ENCODE measurements at places on chromosomes 16 and 17.

DNA sequence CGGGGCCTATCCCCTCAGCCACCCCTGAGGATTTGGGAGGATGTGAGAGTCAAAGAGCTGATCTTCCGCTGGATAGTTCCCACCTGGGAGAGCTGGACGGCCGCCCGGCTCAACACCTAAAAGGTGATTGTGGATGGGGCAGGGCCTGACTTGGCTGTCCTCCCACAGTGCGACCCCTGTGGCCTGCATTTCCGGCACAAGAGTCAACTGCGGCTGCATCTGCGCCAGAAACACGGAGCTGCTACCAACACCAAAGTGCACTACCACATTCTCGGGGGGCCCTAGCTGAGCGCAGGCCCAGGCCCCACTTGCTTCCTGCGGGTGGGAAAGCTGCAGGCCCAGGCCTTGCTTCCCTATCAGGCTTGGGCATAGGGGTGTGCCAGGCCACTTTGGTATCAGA, 4.5 kb downstream of the BCL6B start:
- DNase-seq = no peak

- DNase-seq = no peak
Measured at GRCh38 chr17:9470171-9470570, 105.4 kb downstream of the STX8 start.

DNA sequence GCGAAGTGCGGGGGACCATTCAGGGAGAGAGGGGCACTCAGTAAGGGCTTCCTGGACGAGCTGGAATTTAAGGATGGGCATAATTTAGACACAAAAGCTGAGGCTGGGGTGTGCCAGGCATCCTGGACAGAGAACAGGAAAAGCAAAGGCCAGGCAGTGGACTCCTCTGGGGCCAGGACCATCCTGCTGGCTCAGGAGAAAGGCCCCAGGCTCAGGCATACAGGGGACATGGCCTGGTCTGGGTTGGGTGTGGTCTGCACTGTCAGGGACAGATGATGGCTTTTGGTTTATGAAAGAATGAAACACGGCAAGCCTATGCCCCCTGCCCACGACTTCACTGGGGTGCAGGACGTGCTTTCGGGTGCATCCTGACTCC, 48.9 kb upstream of the DOC2B start:
- DNase-seq = no peak

GRCh38 chr17:58318065-58318481, 10.5 kb downstream of the TSPOAP1 start:
- DNase-seq = no peak

DNA sequence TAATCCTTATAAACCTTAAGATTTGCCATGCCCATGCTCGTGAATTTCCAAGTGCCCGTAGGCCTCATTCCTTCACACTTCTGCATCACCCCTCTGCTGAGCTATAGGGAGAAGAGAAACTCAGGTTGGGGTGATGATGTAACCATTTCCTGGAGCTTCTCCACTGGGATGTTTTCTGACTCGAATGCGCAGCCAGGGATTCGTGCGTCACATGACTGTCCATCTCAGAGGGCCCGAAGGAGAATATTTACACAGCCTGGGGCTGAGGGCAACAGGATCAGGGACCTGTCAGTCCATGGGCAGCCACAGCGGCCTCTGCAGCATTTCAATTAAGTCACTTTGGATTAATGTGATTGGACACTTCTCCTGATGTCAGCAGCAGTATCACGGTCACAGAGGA, 8.7 kb downstream of the GSG1L2 start:
- no peak for DNase-seq

DNA sequence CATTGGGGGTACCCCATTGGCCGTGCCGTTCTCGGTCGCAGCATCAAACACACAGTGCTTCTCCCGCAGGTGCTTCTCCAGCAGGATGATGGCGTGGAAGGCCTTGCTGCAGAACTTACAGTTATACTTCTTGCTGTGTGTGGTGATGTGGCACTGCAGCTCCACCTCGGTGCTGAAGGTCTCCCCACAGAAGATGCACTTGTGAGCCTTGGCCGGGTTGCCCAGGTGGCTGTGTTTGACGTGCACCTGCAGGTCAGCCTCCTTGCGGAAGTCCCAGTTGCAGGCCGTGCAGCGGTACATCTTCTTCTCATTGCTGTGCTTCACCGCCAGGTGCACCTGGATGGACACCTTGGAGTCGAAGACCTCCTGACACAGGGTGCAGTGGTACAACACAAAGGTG, 219.3 kb downstream of the ZNF423 start:
- DNase-seq = no peak

All from NCI-H1105 (cell line).